ENCODE measurements at places on chromosomes 12 and 14.

DNA sequence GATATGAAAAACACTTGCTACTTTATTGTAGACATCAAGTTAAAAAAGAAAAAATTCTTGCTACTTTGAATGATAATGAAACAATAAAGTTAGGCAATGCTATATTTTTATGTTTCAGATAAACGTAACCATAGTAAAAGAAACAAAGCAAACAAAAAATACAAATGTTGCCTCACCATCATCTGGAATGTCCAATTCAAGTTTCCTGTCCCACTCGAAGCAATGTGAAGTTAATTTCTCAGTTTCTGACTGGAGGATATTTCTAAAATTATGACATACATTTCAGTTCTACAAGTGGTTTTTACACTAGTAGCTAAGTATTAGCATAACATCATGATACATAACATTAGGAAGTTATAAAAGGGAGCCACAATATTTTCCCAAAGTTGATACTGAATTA lies 20.9 kb downstream of the DLGAP5 start:
- DNase-seq, result no peak

DNA sequence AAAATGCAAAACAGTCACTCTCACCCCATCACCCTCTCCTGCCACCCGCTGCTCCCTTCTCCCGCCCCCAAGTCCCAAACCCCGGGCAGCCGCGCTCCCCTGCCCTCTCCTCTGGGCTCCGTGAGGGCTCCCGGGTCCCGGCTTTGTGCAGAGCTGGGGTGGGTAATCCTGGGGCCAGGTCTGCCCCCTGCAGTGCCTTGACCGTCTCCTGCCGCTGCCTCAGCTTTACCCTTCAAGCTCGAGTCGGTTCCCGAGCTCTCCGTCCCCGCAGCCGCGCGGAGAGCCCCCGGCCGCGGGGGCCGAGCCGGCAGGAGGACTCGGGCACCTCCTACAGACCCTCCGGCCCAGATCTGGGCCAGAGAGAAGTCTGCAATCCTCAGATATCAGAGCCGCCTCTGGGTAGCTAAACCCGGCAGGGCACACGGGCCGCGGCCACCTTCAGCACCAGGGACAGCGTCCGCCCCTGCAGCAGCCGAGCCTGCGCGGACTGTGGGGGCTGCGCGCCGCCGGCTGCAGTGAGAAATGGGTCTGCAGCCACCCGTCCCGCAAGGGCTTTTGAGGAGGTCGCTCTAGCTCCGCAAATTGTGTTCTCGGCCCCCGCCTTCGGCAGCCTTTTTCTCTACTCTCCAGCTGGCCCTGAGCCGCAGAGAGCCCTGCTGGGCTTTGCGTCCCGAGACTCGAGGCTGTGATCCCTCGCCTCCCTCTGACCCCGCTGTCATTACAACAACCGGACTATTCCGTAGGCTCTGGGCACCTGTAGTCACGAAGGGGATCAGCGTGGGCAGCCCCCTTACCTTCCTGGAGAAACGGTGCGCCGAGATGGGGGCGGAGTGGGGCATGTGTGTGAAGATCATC lies 1.2 kb downstream of the PRMT8 start:
- DNase-seq, result no peak

DNA sequence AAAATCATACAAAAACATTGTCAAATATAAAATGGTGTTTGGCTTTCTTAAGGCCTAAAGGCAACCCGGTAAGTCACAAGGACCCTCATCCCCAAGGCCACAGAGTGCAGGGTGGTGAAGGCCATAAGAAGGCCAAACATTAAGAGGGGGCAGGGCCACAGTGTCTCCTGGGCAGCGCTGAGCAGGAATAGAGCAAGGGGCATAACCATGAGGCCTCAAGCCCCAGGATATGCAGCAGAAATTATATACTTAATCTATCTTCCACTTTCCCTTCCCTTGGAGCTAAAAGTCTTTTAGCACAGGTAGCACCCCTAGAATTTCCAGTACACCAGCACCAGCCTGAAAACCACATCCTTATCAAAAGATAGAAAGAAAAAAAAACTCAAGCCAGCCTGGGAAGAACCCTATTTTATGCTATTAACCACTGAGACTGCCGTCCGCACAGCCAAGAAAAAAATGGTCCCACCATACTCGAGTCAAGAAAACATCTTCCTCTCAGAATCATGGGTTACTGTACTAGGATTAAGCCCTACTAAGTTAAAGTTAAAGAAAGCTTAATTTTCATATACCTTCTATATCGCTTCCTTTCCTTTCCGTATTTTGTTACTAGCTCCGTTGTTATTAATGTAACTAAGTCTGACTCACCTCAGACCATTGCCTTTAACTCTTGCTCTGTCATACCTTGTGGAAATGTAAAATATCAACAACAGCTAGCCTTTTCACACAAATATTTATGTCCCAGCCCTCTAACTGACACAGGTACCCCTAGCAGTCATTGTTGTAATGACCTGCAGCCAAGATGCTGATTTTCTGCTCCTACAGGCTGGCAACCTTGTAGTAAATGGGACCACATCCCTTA lies 20.1 kb downstream of the KLRK1 start:
- no peak for DNase-seq

DNA sequence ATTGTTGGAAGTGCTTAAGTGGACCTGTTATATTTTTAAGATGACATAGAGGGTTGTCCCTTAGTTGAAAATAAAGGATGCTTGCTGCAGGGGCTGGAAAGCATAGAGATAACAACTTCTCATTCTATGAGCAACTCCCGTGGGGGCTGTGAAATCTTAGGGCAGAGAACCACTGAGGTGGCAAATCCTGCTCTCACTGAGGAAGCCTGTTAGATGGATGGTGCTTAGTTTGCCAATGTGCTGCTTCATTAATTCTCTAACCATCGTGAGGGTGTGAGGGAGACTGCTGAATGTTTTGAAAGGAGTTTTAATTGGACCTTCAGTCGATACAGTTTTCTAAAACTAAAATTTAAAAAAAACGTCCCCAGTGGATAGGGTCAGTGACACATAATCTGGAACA lies 46.5 kb downstream of the PTPRO start:
- no peak for DNase-seq

DNA sequence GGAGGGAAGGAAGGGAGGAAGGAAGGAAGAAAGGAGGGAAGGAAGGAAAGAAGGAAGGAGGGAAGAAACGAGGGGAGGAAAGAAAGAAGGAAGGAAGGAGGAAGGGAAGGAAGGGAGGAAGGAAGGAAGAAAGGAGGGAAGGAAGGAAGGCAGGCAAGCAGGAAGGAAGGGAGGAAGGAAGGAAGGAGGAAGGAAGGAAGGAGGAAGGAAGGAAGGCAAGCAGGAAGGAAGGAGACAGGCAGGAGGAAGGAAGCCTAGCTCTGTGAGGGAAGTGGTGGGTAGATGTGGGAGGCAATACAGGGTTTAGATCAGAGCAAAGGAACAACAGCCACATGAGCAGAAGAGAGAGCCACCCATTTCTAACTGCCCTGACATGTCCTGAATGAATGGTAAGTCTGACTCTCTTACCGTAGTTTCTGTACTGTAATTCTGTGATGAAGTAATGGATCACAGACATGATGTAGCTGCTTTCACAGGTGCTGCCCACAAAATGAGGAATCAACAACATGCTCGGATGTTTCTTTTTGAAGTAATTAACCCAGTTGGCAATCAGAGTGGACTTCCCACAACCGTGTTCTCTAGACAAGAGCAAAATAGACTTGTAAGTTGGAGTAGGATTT lies 24.4 kb upstream of the HSP90B1 start:
- no peak for DNase-seq

GRCh38 chr12:24069532-24070395 lies 120.3 kb upstream of the SOX5 start:
- no peak for DNase-seq

DNA sequence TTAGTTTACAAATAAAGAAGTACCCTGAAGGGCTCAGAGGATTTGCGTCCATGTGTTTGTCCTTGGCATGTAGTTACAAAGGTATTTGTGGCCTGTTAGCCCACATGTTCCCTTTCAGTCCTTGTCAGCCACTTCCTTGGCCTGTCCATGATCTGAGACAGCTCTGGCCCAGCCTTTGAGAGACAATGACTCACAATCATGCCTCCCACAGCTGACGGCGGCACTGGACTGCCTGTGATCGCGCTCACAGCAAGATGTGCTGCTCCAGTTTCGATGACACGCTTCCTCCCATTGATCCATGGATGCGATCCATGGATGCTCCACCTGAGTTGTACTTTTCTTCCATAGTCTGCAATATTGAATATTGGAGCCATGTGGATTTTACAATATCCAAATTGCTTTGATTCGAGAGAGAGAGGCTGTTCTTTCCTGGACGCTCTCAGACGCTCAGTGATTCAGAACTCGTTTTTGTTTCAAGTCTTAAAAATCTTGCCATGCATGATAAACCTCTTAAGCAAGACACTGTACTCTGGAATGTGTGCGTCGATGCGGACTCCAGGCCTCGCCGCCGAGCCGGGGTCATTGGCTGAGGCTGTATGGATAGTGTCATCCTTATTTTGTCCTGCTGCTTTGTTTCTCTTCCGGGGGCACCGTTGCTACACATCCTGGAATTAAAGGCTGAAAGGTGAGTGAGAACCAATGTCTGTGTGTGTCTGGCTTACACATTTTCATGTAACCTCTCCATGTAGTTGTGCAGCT lies 220.1 kb downstream of the GLT1D1 start:
- DNase-seq, result no peak

DNA sequence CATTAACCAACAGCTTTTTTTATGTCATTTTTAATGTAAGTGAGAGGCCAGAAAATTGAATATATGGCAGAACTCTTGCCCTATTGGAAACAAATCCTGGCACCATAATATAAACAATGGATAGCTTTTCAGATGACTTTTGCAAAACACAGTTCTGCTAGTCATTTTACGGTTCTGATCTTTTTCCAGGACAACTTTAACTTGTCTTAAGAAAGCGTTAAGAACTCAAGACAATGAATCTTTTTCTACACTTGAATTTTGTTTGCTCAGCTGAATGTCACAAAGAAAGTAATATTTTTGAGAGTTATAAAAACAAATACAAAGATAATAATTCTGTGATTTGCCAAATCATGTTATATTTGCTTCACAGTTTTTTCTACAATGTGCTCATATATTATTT lies 13.2 kb downstream of the KERA start:
- DNase-seq, result no peak

DNA sequence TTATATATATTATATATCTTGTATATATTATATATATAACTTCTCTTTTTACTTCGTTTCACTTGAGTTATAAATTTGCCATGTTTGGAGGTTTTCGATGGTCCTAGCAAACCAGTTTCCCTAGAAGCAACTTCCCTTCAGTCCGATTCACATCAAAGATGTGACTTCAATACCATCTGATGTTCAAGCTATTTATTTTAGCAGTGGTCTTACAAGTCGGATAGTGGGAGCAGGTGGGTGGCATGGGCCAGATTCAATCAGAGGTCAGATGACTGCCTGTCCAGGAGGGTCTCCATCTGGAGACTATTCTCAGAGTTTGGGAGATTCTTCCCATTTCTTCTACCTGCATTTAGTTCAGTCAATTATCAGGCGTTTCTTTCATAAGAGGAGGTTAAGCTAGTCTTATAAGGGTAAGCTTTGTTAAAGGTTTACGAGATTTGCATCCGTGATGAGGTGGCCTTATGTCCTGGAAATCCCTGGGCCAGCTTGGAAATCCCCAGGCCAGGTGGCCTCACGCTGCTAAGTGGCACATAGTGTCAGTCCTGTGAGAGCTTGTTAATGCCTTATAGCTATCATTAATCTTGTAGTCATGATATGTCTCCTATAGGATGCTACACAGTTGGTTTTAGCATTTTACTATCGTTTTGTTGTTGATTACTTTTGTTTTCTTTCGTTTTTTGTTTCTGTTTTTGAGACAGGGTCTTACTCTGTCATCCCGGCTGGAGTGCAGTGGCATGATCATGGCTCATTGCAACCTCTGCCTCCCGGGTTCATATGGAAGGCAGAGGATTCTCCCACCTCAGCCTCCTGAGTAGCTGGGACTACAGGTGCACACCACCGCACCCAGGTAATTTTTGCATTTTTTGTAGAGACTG lies 145.8 kb downstream of the BICD1 start:
- no peak for DNase-seq

- no peak for DNase-seq
Measured at GRCh38 chr12:30691122-30691879, 4.4 kb downstream of the IPO8 start.

- DNase-seq, result no peak
Measured at GRCh38 chr12:94025068-94025467, 123.3 kb upstream of the PLXNC1 start.

DNA sequence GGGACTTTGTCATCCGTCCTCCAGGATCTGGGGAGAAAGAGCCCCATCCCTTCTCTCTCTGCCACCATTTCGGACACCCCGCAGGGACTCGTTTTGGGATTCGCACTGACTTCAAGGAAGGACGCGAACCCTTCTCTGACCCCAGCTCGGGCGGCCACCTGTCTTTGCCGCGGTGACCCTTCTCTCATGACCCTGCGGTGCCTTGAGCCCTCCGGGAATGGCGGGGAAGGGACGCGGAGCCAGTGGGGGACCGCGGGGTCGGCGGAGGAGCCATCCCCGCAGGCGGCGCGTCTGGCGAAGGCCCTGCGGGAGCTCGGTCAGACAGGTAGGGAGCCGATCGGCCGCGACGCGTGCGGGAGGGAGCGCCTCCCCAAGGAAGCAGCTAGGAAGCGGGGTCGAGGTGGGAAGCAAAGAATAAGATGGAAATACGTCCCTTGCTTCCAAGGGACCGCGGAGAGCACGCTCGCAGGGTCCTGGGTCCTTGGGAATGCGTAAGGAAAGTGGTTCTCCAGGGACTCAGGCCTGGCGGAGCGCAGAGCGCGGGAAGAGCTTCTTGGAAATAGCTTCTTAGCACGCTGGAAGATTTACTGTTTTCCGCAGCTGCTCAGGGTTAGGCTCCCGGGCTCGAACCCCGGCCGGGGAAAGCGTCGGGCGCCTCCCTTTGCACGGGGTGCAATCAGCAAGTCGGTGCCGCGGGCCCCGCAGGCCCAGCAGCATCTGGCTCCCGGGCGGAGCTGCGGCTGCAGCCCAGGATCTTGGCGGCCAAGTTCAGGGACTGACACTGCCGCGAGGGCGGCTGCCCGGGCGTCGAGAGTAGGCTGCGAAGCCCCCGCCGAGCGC lies 457 bp downstream of the SOCS2 start:
- no peak for DNase-seq

DNA sequence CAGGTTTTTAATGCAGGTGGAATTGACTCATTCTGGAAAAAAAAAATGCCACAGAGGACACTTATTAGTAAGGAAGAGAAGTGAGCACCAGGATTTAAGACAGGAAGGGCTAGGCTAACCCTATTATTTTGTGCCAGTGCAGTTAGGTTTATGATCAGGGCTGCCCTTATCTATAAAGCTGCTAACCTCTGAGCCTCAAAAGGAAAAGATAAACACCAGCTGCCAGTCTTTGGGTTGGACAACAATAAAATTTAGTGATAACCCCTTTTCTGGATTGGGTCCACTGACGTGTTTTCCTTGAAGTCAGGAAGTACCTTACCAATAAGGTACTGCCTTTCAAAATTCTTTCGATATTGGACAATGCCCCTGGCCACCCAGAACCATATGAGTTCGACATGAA lies 128.9 kb downstream of the NUBPL start:
- DNase-seq, result no peak

- DNase-seq, result no peak
Measured at GRCh38 chr12:92821142-92821541, 108.0 kb downstream of the EEA1 start.
